ENCODE measurements at places on chromosomes 7 and 10.

- no peak for DNase-seq
These were observed 7.9 kb upstream of the MYL10 start for GRCh38 chr7:101636822-101637623.

- DNase-seq: no peak
These were observed 156.2 kb downstream of the LRRC4 start for GRCh38 chr7:127874951-127875608.

GRCh38 chr10:62779487-62780248, 24.9 kb upstream of the ADO start:
- DNase-seq: no peak

DNA sequence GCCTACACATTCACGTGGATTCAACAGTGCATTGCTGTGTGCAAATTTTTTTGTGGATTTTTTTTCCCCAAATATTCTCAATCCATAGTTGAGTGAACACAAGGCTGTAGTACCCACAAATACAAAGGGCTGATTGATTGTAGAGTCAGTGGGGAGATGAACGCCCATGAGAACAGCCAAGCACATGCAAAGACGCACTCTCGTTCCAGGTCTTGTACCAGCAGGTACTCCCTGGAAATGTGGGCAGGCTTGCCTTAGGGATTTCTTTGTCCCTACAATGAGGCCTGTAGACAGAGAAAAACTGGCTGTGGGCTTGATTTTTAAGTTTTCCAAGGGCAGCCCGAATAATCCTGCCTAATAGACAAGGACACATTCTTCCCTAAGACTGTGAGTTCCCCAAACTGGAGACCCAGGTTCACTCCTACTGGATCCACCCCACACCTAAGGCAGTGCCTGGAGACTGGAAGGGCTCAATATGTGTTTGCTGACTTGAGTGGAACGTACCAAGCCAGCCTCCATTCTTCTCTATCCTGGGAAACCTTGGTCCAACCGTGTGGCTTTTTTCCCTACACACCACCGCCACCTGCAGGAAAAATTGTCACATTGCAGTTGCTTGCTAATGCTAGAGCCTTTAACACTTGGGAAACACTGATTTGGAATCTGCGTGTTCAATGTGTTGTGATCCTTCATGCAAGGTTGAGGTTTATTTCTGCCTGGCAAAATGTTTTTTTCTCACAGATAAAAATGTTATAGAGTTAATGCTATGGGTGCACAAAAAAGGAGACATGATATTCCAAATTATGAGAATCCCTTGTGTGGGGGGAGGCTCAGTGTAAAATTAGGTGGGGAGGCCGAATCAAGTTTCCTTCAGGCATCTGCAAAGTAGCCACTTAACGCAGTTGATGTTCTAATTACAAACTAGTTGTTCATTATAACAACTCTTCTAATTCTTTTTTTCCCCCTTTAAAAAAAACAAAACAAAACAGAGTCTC, 49.3 kb downstream of the PPP1R17 start:
- DNase-seq: peak; percentile 83

GRCh38 chr10:308101-308500, 172.8 kb downstream of the ZMYND11 start:
- DNase-seq: no peak

GRCh38 chr10:3848775-3849635, 64.0 kb upstream of the KLF6 start:
- no peak for DNase-seq

DNA sequence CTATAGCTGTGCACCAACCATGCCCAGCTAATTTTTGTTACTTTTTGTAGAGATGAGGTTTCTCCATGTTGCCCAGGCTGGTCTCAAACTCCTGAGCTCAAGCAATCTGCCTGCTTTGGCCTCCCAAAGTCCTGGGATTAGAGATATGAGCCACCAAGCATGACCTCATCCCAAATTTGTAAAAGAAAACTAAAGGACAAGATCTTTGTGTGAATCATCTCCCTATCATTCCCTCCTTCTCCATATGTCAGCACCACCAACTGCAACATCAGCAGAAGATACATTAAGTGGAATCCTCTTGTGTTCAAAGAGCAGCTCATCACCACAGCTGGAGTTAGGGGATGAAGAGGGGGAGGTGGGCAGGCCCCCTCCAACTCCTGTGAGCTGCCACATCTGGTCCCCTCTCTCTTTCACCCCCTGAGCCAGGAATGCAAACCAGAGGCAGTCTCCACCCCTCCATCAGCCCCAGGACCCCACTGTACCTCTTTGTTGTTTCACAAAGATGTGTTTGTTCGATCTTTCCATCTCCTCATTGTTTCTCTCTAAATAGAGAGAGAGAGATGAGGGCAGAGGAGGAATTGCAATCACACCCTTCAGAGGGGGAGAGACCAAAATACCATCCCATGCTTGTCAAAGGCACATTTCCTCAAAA, 47.3 kb upstream of the PIP4K2A start:
- no peak for DNase-seq

GRCh38 chr7:2524808-2525657, 5.5 kb downstream of the LFNG start:
- DNase-seq: no peak

DNA sequence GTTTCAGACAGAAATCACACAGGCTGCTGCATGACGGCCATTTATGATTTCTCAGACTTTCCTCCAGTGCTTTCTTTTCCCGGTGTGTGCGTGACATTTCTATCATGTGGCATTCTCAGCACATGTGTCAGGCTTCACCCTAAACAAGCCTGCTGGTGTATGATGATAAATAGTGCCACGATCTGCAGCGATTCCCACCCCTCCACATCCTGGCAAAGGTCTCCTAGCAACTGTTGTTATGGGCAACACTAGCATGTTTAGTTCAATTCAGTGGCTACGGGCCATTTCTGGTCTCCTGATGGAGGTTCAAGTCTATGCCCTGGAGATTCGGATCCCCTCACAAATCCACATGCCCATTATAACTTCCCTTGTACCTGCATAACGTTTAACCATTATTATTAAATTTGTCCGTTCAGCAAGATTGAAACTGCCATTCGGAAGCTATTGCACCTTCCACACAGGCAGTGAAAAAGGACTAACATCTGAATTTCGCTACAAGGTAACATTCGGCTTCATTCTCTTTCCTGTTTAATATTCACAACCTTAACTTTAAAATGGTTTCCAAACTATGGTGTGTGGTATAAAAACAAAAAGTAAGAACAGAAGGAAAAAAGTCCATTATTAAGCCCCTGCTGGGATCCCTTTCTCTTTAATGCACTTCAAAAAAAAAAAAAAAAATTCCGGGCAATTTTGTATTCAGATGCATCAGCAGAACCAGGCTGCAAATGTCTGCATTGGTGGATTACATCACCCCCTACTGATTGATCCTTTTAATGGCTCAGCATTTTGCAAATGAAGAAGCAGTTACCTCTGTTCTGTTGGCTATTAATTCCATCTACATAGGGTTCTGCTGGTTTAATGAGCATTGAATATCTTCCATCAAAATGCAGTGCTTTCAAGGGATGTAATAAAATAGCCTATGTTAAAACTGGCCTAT, 90.2 kb downstream of the FRMD4A start:
- peak; percentile 6 for DNase-seq

GRCh38 chr10:14812271-14812670, 25.6 kb downstream of the CDNF start:
- DNase-seq: no peak

DNA sequence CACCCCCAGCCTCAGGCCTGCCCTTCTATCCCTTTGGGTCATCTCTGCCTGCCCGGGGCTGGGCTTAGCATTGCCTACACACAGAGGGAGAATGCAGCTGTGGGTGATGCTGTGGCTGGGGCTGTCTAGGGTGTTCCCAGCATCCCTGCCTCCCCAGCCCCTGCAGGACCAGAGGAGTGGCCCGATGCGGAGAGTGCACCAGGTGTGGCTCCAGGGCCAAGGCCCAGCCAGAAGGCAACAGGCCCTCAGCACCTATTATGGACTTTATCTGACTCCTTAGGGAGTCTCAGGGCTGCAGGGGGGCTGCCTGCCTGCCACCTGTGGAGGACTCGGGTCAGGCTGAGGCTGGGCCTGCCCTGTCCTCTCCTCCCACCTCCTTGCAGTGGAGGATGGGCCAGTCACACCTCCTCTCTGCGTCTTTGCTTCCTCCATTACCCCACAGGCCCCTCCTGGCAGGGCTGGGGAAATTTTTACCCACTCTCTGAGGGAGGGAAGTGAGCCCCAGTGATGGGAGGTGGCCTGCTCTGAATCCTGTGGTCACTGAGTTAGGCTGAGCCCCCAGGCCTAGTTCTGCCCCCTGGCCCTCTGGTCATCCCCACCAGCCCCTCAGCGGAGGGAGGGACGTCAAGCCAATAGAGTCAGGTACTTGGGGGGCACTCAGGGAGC, 92.9 kb upstream of the PCBD1 start:
- DNase-seq: no peak

DNA sequence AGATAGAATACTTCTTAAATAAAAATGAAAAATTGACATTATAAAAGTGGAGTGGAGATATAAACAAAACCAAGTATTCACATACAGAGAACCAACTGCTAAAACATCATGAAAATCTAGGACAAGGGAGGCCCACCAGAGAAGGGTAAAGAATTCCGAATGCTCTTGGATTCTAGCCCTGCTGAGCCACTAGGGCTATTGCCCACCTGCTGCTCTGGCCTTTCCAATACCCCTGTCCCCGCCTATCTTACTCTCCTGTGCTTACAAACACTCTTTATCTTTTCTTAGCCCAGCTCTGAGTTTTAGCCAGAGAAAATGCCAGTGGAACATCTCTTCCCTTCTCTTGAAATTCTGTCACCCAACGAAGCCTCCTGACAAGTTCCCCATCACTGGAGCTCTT, 100.3 kb downstream of the MACC1 start:
- DNase-seq: no peak

GRCh38 chr10:43710772-43711471, 62.2 kb upstream of the ZNF32 start:
- DNase-seq: no peak

DNA sequence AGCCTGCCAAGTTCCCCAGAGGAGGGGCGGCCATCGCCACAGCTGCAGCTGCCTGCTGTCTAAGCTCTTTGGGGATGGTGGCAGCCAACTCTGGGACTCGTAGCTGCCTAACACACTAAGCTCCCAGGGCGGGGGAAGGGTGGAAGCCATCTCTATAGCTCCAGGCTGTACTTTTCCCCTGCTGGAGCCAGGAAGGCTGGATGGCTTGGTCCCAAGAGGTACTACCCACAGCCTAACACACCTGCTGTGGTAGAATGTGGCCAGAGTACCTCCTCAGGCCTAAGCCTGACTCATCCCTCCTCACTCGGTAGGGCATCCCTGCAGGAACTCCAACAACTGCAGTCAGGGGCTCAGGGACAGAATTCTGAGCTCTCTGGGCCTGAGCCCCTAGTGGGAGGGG, 151.7 kb upstream of the TAC1 start:
- no peak for DNase-seq

DNA sequence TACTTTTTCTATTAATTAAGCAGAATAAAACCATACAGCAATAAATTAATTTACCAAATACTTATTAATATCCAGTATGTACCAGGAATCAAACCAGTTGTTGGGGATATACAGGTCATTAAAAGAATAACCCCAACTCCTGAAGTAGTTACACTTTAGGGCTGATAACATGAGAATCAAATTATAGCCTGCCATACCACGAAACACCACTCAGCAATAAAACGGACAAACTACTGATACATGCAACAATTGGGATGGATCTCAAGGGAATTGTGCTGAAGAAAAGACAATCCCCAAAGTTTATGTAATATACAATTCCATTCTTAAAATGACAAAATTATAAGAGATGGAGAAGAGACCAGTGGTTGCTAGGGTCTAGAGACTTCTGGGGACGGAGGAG, 22.7 kb downstream of the MCMBP start:
- DNase-seq: no peak

DNA sequence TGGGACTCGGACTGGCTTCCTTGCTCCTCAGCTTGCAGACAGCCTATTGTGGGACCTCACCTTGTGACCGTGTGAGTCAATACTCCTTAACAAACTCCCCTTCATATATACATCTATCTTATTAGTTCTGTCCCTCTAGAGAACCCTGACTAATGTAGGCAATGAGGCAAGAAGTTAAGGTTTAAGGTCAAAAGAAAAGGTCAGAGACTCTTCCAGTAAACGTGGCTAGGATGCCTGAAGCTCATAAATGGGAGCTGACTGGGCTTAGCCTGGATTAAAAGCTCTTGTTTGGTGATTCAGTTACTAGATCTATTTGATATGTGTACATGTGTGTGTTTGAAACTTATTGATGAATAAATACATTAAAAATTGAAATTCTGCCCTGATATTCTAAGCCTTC, 10.6 kb upstream of the GPR141 start:
- DNase-seq: no peak

GRCh38 chr7:33831389-33832141, 73.8 kb upstream of the BMPER start:
- no peak for DNase-seq

DNA sequence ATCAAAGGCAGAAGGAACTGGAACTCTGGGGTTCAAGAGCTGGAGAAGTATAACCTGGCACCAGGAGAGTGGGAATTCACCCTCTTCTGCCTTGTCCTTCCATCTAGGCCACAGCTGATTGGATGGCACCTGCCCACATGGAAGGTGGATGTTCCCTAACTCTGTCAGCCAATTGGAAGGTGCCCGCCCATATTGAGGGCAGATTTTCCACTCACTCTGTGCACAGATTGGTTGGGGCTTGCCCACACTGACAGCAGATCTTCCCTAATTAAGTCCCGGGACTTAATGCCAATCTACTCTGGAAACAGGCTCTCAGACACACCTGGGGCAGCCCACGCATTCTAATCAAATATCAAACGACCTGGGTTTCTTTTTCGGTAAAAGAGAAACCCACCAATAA, 1142.3 kb upstream of the CELF2 start:
- DNase-seq: no peak

DNA sequence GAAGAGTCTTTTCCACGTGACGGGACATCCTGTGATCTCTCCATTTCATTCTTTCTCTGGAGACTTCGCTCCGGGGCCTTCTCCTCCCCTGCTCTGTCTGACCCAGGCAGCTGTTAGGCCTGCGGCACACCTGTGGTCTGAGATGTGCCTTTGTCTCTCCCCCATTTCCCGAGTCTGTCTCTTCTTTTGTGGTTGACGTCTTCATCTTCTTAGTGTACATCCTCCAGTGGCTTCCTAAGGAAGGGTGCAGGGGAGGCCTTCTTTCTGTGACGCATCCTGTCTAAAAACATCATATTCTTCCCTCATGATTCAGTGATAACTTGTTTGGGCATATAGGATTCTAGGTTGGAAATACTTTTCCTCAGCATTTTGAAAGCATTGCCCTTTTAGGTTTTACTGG, 17.2 kb upstream of the ATP6V0E2 start:
- no peak for DNase-seq

DNA sequence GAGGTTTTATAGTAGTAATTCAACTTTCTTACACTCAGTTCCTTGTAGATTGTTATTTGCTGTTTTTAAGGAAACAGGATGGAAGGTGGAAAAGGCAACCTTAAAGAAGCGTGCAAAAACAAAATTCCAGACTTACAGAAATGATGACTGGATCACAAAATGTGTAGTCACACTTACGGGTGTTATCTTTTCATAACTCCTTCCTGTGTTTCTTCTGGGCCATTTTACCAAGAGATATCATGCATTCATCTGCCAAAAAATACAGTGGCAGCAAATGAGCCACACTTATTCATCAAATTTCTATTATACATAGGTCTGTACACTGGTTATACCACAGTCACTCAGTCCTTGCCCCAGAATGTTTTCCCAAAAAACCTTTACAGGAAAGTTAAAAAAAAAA, 94.3 kb upstream of the IL6 start:
- no peak for DNase-seq

All from NCI-H446 (cell line).